ENCODE measurements at places on chromosomes 4 and X.

- no peak overlapping the region for H3K4me3 ChIP-seq
- no peaks in the 10 kb centered on the region for H3K36me3 ChIP-seq
- H3K27me3 ChIP-seq = no peaks in the 10 kb centered on the region
- H3K27ac ChIP-seq = no peak overlapping the region
Observed at GRCh38 chr4:143773998-143774895, 73.8 kb upstream of the FREM3 start.

GRCh38 chrX:65920620-65921019 is 119.3 kb downstream of the VSIG4 start:
- H3K27ac ChIP-seq = no peak overlapping the region
- no peak overlapping the region for H3K4me3 ChIP-seq
- H3K4me1 ChIP-seq = peaks cover 52% of the 10 kb centered on the region
- H3K36me3 ChIP-seq = peaks cover 22% of the 10 kb centered on the region

- no peak overlapping the region for H3K4me3 ChIP-seq
- H3K27me3 ChIP-seq = peaks cover 19% of the 10 kb centered on the region
- no peaks in the 10 kb centered on the region for H3K4me1 ChIP-seq
Observed at GRCh38 chrX:39721566-39722279, 376.0 kb downstream of the BCOR start.

GRCh38 chr4:160880180-160880579 is 1283.6 kb downstream of the FSTL5 start:
- H3K4me3 ChIP-seq = no peak overlapping the region
- DNase-seq = no peak
- H3K27me3 ChIP-seq = no peaks in the 10 kb centered on the region
- no peak overlapping the region for H3K27ac ChIP-seq
- no peaks in the 10 kb centered on the region for H3K4me1 ChIP-seq

DNA sequence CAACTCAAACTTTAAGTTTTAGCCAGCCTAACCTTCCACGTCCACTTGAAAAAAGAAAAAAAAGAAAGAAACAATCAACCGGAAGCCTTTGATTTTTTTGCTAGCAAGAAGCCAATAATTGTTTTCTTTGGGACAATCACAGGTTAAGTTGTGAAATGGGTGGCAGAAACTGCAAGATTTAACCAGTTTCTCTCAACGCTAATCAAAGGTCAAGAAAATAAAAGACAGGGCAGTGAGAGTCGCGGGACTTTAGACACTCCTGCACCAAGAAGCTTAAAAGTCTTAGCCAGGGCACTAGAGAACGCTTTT is 1.0 kb downstream of the ACSL1 start:
- peaks cover 7% of the 10 kb centered on the region for H3K36me3 ChIP-seq
- H3K4me1 ChIP-seq = peaks cover 44% of the 10 kb centered on the region
- H3K27ac ChIP-seq = peak overlapping the region; percentile 79
- H3K4me3 ChIP-seq = peak overlapping the region; percentile 96
- no peaks in the 10 kb centered on the region for H3K27me3 ChIP-seq
- DNase-seq = no peak
